ENCODE measurements at places on chromosomes 1 and 21.

DNA sequence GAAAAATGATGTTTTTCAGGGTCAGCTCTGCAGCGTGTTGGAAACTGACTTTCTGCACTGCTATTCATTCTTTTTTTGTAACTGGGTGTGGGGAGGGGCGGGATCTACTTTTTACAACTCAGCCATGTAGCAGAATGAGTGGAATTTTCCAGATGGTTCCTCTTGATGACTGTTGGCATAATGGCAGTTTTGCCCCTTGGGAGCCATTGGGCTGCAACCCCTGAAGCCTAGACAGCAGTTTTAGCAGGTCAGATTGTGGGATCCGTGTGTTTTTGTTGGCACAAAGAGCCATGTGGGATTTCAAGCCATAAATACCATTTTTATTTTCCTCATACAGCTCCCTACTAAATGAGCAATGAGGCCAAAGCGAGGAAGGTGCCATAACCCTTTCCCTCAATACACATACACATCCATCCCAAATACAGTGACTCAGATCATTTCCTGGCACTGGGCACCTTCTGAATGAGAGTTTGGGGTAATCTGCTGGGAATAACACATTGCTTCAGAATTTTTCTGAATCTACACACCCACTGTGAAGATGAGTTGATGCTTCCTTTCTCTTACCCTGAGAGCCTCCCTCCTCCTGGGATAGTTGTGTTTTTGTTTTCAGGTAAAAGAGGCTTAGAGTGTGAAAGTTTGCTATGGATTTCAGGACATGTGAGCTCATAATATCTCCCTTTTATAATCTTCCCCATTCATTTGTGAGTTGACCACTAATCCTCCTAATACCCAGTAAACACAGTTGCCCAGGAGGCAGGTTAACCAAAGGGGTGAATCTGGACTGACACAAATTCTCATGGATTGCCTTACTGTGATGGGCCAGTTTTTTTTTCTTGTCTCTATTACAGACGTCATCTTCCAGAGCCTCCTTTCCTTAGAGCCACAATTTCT, 13.1 kb downstream of the S100A10 start:
- DNase-seq = peak; percentile 46

GRCh38 chr1:25068316-25068715, 138.2 kb upstream of the RUNX3 start:
- no peak for DNase-seq

- DNase-seq = peak; percentile 61
Measured at GRCh38 chr1:159266832-159267231, 35.3 kb upstream of the FCER1A start.

GRCh38 chr21:37450445-37450941, 83.9 kb downstream of the DYRK1A start:
- peak; percentile 75 for DNase-seq

DNA sequence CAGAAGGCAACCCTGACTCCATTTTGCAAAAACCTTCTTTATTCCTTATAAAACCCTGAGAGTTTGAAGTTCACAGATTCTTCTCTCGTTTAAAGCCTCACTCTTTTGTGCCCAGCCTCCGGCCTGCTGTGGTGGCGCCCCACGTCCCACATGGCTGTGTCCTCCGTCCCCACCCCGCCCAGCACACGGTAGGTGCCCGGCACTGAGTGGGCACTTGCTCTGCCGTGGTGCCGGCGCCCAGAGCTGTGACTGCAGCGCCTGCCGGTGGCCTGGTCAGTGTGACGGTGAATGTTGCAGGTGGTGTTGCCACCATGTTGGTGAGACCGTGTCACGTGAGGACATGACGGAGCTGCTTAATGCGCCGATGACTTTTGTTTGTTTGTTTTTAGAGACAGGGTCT, 9.4 kb downstream of the ATAD3A start:
- no peak for DNase-seq

DNA sequence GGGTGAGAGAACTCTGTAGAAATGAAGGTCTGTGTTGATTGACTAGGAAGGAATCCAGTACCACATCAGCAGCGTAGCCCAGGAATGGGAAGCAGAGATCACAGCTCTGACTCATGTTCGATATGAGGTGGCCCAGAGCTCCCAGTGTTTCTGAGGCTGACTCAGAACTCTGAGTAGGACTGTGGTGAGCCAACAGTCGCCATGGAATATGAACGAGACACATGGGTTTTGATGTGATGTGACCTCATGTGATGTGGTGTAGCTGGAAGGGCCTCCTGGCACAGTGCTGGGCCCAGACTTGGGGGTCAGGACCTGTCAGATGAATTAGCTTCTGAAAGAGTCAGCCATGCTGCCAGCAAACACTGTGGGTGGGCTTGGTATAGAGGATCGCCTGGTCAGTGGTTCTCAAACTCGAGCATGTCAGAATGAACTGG, 237.0 kb downstream of the MRPL39 start:
- peak; percentile 97 for DNase-seq

DNA sequence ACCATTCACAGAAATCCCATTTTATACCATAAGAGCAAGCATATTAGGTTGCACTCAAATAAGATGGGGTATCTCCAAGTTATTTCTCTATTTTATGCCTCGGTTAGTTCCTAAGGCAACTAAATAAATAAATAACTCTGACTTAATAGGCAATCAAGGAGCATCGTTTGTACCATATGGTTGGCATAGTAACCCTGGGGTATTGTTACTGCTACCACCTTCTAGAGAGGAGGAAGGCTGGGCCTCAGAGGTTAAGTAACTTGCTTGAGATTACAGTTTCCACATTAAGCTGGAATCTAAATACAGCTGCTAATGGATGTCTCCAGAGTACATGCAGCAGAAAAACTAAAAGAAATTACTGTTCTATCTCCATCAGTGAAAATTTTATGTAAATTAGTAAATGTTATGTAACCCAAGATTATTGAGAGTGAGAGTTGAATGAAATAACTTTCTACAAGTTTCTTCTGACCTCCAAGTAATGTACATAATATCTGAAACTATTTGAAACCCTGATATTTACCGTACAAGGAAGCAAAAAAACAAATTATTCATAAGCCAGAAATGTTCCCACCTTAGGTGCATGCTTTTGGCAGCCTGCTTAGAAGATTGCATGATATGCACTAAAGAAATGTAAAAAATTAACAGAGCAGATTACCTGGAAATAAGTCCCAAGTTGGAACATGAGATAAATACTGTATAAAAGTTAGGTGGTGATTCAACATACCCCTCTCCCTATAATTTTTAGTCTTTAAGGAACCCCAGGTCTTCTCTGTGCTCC, 127.0 kb downstream of the CRB1 start:
- no peak for DNase-seq

- DNase-seq = no peak
Measured at GRCh38 chr21:41571938-41572510, 64.1 kb upstream of the TMPRSS2 start.

- DNase-seq = peak; percentile 90
Measured at GRCh38 chr1:156262461-156263287, 14.8 kb upstream of the PAQR6 start.

DNA sequence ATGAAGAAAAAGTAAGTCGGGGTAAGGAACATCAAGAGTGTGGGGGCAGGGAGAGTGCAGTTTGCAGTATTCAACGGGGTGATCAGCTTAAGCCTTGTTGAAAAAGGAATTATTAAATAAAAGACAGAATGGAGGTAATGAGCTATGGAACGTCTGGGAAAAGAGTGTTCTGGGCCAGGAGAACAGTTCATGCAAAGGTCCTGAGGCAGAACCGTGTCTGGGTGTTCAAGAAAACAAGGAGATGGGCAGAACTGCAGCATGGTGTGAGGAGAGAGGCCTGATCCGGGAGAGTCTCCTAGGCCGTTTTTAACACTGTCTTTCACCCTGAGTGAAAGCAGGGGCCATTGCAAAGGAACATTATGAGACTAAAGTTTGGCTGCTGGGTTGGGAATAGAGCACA, 20.2 kb downstream of the OVGP1 start:
- DNase-seq = no peak

- peak; percentile 64 for DNase-seq
Measured at GRCh38 chr1:180229483-180230415, at the start of gene LHX4. Gene LHX4, plus strand, starts transcription at chr1:180230264. Its CDS starts 266 bp downstream, at chr1:180230530.

GRCh38 chr1:29222686-29223085, 8.0 kb downstream of the MECR start:
- DNase-seq = no peak

DNA sequence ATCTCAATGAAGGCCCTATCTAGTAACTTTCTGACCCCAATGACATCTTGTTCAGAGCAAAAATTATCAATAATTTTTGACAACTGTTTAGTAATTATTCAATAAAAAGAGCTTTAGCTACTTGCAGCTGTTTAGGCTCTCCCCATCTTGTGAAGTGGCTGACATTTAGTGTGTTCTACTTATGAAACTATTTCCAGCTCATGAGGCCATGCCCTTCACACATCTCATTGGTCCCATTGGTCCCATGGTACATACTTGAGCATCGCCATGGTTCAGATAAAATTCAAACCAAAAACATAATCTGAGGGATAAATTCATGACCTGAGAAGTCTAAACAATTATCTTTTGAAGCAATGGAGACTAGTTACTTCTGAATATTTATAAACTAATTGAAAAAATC, 24.2 kb downstream of the SPRTN start:
- DNase-seq = no peak

DNA sequence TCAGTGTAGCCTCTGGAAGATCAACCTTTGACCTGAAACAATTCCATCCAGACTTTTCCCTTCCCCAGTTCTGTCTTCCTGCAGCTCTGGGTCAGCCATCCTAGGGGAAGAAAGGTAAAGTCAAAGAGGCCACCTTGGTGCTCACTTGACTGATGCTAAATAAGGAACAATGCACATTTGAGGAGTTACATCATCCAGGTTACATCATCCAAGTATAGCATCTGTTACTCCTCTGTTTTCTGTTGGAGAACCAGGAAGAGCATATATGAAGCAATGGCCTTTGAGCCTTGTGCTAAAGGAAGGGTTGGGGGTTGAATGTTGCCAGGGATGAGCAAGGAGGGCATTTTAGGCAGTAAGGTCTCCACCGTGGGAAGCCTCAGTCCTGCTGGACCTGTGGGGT, 3.1 kb upstream of the DSCAM start:
- no peak for DNase-seq

DNA sequence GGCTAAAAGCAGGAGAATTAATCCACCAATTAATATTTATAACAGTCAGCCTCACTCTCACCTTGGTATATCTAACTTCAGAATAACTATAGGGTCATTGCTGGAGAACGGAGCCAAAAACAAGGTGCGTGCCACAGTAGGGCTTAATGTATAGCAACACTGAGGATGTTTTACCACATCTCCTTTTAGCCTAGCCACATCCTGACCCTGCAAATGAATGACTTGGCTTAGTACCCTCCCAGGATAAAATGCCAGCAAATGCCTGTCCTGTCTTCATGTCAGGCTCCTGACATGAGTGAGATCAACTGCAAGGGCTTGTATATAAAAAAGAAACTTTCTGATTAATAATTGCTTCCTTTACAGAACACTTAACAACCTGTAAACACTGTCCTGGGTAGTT, 2.7 kb upstream of the CDC42BPA start:
- no peak for DNase-seq

- DNase-seq = no peak
Measured at GRCh38 chr21:28310171-28310685, 682.4 kb downstream of the LTN1 start.

- peak; percentile 14 for DNase-seq
Measured at GRCh38 chr21:41845310-41846032, 33.7 kb downstream of the PRDM15 start.

DNA sequence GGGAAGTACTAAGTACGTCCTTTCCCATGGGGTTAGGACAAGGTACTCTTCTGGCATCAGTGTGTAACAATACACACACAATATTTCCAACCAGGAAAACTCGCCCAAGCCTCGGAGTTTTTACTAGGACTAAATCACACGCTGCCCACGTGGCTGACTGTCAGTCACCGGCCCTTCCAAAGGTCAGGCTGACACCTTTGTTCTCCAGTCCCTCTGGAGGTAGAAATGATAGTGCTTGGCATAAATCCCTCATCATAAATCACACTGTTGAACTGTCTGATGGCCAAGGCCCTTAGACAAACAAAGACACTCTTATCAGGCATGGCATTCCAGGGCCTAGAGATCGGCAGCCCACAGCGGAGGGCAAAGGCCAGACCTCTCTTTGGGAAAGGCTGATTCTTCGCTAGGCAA, 16.9 kb upstream of the SLAMF9 start:
- no peak for DNase-seq

GRCh38 chr1:245829194-245829593, 674.4 kb downstream of the KIF26B start:
- DNase-seq = no peak

DNA sequence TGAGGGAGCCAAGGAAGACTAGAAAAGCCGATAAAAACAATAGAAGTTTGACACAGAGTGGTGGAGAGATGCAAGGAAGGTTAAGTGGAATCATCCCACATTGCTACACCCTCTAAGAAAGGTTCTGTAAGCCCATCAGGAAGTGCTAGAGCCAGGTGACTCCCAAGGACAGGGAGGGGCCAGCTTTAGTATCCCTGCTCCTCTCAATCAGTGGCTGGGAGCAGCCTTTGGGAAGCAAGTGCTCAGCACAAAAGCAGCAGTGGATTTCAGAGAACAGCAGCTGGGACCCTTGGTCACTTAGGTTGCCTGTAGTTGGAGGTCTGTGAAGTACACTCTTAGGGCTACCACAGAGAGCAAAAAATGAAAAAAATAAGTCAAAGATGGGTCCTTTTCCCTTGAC, 42.5 kb downstream of the NME7 start:
- DNase-seq = no peak

DNA sequence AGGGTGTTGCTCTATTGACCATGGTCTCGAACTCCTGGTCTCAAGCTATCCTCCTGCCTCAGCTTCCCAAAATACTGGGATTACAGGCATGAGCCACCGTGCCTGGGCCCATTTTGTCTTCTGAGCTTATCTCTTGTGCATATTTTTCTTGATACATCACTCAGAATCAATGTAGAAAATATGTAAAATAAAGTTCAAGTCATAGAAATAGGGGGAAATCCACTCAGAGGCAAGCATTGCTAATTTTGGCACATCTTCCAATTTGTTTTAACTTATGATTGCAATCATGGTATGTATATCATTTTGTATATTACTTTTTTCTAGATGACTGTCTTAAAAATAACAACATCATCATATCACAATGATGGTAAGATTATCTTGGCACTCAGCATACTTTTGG, 21.6 kb downstream of the RIT1 start:
- DNase-seq = no peak

GRCh38 chr1:176996456-176997090, 167.9 kb downstream of the ASTN1 start:
- no peak for DNase-seq

- no peak for DNase-seq
Measured at GRCh38 chr1:61081144-61081685, 1.1 kb upstream of the NFIA start.
